ENCODE measurements at places on chromosomes 7 and 10.
A peak's percentile ranks its signal among the peaks of the same experiment; 100 is the strongest.

DNA sequence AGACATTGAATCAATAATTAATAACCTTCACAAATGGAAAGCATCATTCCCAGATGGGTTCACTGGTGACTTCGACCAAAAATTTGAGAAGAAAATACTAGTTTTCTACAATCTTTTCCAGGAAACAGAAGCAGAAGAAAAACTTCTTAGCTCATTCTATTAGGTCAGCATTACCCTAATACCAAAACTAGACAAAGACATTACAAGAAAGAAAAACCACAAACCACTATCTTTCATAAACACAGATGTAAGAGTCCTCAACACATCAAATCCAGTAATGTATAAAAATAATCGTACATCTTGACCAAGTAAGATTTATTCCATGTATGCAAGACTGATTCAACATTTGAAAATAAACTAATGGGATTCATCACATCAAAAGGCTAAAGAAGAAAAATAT, 64.0 kb upstream of the CDK1 start:
- DNase-seq: no peak

DNA sequence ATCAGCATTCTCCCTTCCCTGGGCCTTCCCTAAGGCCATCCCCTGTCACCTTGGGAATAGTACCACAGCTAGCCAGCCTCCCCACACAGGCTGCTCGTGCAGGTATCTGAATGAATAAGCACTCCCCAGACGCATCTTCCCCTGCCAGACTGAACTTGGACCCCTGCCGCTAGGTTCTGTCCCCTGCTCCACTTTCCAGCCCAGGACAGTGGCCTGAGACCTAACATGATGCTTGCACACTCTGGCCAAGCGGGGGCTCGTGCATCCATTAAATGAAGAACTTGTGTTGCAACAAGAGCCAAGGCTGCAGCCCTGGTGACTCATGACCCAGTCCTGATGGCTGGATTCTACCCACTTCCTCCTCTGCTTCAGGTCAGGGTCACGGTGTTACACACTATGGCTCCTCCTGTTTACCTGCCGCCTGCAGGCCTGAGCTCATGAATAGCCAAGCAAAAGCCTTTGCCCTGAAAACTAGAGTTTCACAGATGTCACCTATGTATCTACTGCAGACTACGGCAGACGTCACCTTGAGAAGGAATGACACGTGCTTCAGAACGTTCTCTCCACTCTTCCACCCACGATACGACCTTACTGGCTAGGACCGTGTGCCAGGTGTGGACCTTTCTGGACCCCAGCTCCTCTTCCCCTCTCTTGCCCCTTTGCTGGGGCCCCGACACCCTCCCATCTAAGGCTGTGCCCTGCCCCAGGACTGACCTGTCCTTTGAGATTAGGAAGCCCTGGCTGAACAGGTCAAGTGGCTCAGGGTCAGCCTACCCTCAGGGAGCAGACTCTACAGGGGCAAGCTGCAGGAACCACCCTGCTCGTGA, 6.5 kb downstream of the ASB13 start:
- DNase-seq: no peak

- no peak for DNase-seq
These were observed 109.2 kb downstream of the PPP1R3A start for GRCh38 chr7:113809581-113809980.

DNA sequence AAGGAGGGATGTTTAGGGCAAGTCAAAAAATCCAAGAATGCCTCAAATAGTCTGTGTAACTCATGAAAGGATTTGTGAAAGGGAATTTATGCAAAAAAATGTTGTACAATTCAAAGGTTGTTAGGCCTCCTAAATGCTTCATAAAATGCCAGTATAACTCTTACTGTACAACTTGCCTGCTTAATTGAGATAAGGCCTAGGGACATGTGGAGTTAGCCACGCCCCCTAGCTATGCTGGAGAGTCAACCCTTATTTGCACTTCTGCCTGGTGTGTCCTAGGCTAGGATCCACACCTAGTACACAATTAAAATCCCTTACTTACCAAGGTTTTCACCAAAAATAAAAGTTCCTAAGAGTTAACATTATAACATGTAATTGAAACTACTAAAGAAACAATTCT, 77.2 kb downstream of the ZNF680 start:
- no peak for DNase-seq

- DNase-seq: no peak
These were observed 106.1 kb downstream of the EBLN1 start for GRCh38 chr10:22111705-22112104.

GRCh38 chr7:117127585-117128168, 174.4 kb downstream of the ST7 start:
- DNase-seq: peak; percentile 6
